ENCODE measurements at places on chromosomes 3 and 15. TPM values are rescaled to one million over a fixed set of nuclear protein-coding genes. Genes with fewer than 3 reads are reported as not detected.

- H3K4me1 ChIP-seq = peaks cover 9% of the 10 kb centered on the region
Observed at GRCh38 chr3:17738921-17739320, 3.5 kb downstream of the TBC1D5 start.

- peaks cover 64% of the 10 kb centered on the region for H3K36me3 ChIP-seq
- H3K4me3 ChIP-seq = no peak overlapping the region
- no peaks in the 10 kb centered on the region for H3K27me3 ChIP-seq
Observed at GRCh38 chr15:92936138-92936537, 36.0 kb downstream of the CHD2 start.

DNA sequence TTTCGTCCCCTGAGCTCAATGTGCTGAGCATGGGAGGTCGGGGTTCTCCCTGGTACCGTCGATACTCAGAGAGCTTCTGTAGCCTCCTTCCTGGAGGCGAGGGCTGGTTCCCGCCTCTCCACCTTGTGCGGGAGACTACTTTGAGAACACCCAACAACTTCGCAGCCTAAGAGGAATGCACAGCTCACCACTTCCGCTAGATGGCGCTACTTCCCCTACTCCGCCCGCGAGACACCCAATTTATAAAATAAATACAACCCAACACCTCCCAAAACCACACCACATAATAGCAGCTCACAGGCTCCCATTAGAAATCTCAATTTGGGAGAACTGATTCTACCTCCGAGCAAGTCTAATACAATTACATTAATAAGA lies 1.2 kb downstream of the RGMA start:
- DNase-seq = peak; percentile 22
- H3K4me1 ChIP-seq = peaks cover 5% of the 10 kb centered on the region
- H3K36me3 ChIP-seq = no peaks in the 10 kb centered on the region
- H3K4me3 ChIP-seq = no peak overlapping the region
- H3K27ac ChIP-seq = no peak overlapping the region

The CFAP44 gene
- total RNA-seq = 5.4 TPM

The KNL1 gene
- total RNA-seq = 30.6 TPM
